ENCODE measurements at places on chromosomes 7 and 10.

DNA sequence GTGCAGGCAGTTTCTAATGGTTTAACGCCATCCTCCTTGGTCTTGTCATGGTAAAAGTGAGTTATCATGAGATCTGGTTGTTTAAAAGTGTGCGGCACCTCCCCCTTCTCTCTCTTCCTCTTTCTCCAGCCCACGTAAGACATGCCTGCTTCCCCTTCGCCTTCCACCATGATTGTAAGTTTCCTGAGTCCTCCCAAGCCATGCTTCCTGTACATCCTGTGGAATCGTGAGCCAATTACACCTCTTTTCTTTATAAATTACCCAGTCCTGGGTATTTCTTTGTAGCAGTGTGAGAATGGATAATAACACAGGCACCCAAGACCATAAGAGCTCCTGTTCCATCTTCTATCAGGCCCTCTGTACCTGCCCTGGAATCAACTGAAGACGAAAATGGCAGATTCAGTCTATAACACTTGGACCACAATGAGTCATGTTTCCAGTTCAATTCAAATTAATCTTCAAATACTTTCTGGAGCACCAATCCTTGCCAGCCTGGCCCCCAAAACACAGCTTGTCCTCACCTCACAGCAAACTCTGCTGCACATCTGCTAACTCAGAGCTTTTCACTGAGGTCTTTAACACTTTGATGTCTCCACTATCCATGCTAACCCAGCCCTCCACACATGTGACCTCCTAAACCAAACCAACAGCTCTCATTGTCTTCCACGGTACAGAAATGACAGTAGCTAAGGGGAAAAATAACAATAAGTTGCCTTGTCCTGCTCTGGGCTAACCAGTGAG, 73.2 kb downstream of the SFMBT2 start:
- DNase-seq, result no peak

DNA sequence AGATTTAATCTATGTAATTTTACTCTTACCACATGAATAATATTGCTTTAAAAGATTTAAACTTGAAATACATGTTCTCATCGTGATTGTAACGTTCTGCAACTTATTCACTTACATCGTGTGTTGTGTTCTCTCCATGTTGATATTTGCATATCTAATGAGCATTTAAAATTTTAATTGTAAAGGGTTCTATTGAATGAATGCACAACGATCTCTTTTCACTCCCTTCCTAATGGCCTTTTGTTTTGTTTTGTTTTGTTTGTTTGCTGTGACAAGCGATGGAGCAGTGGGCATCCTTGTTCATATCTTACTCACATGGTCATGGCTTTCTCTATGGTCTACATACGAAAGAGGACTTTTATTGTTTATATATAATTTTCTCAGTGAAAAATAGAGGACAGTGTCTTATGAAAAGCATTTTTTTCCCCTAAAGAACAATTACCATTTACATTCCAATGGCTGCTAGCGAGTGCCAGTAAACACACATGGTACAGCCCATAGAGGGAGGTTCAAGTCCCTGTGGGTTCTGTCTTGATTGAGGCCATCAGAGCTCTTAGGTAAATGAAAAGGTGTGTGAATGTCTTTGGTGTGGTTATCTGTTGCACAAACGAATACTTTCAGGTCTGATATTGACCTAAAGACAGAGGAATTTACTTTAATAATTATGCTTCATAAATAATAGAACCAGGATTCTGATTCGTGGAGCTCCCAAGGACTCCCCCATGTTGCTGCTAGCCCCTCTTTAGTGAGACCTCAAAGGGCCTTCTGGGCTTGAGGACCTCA, 32.4 kb downstream of the BTBD16 start:
- DNase-seq, result peak; percentile 36

DNA sequence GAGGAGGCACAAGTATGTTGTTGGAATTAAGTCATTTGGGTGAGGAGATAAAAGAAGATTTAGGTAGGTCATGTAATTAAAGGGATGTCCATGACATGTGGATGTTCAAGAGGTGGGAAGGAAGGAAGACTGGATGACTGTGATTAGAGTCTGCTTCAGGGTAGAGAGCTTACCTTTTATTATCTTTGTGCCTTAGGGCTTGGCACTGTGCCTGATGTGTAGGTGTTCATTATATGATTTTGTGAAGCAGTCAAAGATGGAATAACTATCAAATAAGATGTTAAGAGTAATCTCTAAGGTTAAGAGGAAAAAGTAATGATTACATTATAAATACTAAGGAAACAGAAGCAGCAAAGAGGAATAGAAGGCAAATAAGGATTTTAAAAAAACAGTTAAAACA, 97.8 kb downstream of the CDK14 start:
- DNase-seq, result no peak

GRCh38 chr10:42885491-42886270, 103.1 kb downstream of the BMS1 start:
- no peak for DNase-seq

- no peak for DNase-seq
Observed at GRCh38 chr10:99435986-99436638, 5.7 kb upstream of the GOT1 start.

GRCh38 chr10:79047584-79047874, 21.2 kb upstream of the ZMIZ1 start:
- no peak for DNase-seq

- DNase-seq, result no peak
Observed at GRCh38 chr7:101698964-101699363, 69.9 kb upstream of the MYL10 start.

- DNase-seq, result no peak
Observed at GRCh38 chr10:57218382-57218781, 857.3 kb upstream of the ZWINT start.

DNA sequence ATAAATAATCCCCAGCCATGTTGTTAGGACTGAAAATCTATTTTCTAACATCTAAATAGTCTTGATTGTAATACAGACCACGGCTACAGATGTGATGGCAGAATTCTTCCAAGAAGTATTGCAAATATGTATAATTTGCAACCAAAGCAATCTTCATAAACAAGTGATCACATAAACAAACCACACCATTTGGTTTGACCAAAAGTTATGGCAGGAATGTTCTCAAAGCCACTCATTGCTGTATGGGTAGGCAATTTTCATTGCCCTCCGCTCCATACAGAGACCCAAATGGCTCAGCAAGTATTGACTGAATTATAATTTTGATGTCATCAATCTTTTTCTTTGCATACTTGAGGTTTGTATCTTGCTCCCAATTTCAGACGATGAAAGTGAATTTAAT, 19.0 kb upstream of the RHOBTB1 start:
- no peak for DNase-seq

DNA sequence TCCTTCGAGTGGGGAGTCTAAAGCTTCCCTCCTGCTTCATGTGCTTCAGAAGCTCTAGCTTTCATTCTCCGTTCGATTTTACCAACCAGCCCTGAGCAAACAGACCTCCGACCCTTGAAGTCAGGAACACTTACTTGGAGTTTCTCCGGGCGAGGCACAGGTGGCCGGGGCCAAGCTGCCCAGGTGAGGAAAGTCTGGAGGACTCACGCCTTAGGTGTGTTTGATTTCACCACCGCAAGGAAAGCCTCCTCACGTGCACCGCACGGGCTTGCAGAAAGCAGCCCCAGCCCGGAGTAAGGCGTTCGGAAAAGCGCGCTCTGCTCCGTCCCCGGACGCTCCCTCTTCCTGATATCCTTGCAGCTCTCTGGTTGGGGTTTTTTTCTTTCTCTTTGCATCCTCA, 30.1 kb upstream of the CNPY1 start:
- no peak for DNase-seq

GRCh38 chr10:19169041-19169440, 120.4 kb downstream of the MALRD1 start:
- no peak for DNase-seq

DNA sequence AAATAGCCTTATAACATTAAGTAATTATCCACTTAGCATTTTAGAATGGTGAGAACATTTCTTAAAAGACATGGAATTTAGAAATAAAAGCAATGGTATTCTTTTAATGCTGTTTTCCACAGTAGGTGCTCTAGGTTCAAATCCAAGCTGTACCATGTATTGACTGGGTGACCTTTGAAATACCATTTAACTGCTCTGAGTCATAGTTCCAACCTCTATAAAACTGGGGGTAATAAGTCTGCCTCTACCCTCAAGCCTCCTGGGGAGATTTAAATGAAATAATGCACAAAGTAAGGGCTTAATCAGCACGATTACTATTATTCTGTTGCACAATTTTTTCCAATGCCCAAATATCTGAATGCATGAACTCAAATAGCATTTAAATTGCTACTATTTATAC, 236.4 kb upstream of the CCDC6 start:
- DNase-seq, result no peak

- no peak for DNase-seq
Observed at GRCh38 chr7:138097064-138097741, 20.9 kb downstream of the AKR1D1 start.

GRCh38 chr10:93296151-93296550, 186.0 kb downstream of the MYOF start:
- DNase-seq, result no peak

DNA sequence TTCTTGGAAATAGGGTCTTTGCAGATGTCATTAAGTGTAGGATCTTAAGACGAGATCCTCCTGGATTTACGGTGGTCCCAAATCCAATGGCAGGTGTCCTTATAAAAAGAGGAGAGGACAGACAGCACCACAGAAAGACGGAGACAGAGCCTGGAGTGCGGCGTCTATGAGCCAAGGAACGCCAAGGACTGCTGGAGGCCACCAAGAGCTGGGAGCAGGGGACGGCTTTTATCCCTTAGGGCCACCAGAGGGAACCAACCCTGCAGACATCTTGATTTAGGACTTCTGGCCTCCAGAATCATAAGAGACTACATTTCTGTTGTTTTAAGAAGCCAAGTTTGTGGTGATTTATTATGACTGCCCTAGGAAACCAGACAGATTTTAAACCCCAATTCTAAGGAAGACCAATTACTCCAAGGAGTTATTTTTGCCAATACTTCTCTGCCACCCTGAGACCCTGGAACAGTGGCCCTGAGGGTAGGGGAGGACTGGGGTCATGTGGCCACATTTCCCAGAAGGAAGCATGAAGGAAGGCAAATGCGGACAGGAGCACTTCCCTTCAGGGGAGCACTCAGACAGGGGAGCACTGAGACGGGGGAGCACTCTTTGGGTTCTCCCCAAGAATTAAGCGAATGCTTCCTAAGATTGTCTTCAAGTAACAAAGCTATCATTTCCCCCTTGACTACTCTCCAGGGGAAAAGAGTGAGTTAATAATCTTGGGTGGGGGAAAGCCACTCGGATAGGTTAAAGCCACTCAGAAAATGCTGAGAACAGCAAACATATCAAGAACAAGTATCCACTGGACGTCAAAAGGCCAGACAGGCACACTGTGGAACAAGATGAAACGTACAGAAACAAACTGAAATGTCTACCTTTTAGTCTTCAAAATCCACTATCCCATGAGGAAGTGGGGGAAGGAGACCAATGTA, 67.5 kb downstream of the CHST15 start:
- DNase-seq, result no peak

- DNase-seq, result no peak
Observed at GRCh38 chr7:51123322-51124019, 193.1 kb downstream of the COBL start.

GRCh38 chr7:8363407-8364015, 69.9 kb upstream of the NXPH1 start:
- DNase-seq, result no peak

DNA sequence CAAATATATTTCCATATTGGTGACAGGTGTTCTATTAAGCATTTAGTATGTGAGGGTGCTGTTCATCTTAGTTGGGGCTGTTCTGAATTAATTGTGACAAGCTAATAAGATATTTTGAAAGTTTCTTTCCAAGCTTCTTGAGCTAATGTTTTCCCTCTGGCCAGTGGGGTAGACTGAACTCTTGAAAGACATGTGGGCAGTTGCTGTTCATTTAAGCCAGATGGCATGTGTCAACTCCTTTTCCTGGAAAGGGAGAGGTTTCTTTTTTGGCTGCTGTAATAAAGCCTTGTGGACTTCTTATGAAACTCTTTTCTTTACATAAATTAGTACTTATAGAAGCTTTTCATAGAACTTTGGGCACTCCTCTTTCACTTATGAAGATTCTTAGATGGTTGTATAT, 21.7 kb downstream of the RAB18 start:
- DNase-seq, result no peak

GRCh38 chr10:79416578-79417255, 28.7 kb downstream of the ZCCHC24 start:
- no peak for DNase-seq

GRCh38 chr10:90047243-90047729, 345.9 kb downstream of the KIF20B start:
- DNase-seq, result no peak

DNA sequence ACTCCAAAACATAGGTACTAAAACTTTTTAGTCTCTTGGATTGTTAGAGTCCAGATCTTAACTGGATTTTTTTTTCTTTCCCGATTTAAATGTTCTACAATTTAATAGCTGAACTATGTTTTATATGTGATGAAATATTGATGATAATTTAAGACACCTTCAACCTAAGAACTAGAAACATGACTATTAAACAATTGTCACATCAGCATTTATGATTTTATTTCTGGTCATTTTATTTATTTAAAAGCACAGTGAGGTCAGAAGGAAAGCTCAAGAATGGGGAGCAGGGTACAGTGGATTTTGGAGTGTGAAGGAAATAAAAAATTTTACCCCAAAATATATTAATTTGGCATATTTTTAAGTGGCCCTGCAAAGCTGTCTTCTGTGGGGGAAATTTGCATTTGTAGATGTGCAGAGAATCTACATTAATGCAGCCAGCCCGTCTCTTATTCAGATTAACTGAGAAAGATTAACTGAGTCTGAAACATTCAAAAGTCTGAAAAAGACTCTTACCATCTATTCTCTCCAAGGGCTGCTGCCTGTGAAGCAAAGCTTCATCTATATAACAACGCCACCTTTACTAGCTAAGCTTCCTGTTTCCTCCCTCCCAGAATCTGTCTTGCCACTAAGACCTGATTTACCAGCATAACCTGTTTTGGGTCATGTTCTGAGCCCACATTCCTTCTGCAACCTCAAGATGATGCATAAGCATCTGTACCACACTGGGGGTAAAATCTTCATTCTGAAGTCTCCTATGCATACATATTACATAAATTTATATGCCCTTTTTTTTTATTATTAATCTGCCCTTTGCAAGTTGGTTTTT, 86.4 kb downstream of the TMEM106B start:
- no peak for DNase-seq

GRCh38 chr10:29386342-29386999, 97.6 kb downstream of the LYZL1 start:
- no peak for DNase-seq

GRCh38 chr7:34224281-34224680, 318.9 kb downstream of the BMPER start:
- no peak for DNase-seq

GRCh38 chr7:78780560-78780959, 672.9 kb downstream of the MAGI2 start:
- DNase-seq, result no peak

GRCh38 chr10:99619090-99619800, 994 bp downstream of the SLC25A28 start:
- DNase-seq, result no peak

GRCh38 chr10:22832066-22832602, 95.7 kb upstream of the ARMC3 start:
- no peak for DNase-seq

- no peak for DNase-seq
Observed at GRCh38 chr7:25536851-25537250, 308.6 kb upstream of the NPVF start.

- no peak for DNase-seq
Observed at GRCh38 chr7:133815611-133816210, 311.4 kb upstream of the LRGUK start.

Measured in amygdala (tissue), 56 donors.